ENCODE measurements at places on chromosomes 16 and 17.

- DNase-seq, result no peak
Measured at GRCh38 chr16:66541388-66542355, 8.2 kb downstream of the TK2 start.

DNA sequence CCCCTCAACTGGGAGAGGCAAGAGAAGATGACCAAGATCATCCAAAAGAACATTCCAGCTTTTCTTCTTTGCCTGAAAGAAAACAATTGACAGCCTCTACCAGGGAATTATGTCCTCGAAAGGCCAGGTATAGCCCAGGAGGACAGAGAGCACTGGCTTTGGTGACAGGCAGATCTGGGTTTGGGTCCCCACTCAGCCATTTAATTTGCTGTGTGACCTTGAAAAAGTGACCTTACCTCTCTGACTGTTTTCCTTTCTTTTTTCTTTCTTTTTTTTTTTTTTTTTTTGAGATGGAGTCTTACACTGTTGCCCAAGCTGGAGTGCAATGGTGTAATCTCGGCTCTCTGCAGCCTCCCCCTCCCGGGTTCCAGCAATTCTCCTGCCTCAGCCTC lies 27.7 kb upstream of the KIFC3 start:
- DNase-seq, result no peak

GRCh38 chr16:57611181-57611580 lies 17.2 kb upstream of the ADGRG1 start:
- DNase-seq, result no peak

- no peak for DNase-seq
Measured at GRCh38 chr16:56353054-56353921, 72.1 kb downstream of the AMFR start.

DNA sequence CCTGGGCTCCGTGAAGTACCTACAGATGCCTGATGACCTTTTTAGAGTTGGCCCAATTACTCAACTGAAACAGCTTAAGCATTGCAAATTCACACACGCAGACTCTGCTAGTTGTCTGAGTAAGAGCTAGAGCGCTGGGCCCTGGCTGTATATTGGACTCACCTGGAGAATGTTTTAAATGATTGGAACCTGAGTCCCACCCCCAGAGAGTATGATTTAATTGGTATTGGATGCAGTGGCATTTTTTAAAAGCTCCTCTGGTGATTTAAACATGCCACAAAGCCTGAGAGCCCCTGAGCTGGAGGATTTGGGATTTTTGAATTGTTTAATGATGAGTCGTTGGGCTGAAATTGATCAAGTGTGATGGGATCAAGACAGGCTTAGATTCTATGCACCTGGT lies 143.9 kb upstream of the SDK2 start:
- no peak for DNase-seq

GRCh38 chr16:1626327-1626726 lies 14.2 kb downstream of the CRAMP1 start:
- no peak for DNase-seq

DNA sequence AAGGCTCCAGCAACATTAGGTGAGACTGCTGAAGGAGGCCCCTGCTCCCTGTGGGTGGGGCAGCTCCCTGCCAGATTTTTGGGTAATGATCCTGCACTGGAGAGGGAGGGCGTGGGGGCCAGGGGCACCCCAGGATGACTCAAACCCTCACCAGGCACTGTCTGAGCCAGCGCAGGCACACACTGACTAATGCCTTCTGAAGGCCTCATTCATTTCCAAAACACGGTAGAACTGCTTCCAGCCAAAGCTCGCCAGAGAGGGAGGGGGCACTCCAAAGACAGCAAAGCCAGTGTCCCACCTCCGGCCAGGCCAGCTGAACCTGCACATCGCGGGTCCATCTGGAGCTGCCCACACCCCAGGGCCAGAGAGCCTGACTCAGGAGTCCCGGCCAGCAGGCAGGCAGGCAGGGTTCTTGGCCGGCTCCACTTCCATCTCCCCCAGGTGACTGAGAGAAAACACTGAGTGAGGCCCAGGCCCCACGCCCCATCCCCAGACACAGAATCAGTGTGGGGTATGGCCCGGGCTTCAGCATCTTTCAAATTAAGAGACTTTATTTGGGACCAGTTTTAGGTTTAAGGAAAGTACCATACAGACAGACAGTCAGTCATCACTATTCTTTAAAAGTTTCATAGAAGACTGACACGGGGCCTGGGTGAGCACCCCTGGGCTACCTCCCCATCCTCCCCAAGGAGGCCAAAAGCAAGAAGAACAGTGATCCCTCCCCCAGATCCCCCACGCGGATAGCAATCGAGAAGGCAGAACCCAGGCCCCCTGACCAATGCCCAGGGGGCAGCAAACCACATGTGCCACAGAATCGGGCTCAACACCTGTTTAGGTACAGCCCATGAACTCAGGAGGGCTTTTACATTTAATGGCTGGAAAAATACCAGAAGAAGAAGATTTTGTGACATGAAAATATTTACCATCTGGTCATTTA lies 2.3 kb downstream of the PIEZO1 start:
- DNase-seq, result no peak

- DNase-seq, result no peak
Measured at GRCh38 chr16:30910427-30911029, 12.8 kb upstream of the FBXL19 start.

DNA sequence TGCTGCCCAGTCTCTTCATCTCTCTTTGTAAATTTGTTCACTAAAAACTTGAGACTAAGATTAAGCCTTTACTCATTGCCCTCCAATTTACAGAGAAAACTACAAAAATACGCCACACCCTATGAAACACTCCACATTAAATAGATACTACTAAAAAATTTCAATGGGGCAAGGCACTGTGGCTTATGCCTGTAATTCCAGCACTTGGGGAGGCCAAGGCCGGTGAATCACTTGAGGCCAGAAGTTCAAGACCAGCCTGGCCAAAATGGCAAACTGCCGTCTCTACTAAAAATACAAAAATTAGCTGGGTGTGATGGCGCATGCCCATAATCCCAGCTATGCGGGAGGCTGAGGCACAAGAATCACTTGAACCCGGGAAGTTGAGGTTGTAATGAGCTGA lies 3.8 kb downstream of the UBE2O start:
- no peak for DNase-seq

DNA sequence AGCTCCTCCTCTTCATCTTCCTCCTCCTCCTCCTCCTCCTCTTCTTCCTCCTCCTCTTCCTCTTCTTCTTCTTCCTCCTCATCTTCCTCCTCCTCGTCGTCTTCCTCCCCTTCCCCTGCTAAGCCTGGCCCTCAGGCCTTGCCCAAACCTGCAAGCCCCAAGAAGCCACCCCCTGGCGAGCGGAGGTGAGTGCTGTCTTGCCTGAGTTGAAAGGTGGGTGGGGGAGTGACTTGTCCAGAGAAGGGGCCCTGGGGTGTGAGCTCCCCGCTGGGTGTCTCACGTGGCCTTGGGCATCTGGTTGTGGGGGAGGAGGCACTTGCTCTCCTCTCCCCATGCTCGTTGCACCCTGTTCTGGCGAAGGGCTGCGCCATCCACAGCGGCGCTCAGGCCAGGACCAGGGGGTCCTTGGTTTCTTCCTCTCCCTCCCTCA lies 8.0 kb downstream of the ELOB start:
- no peak for DNase-seq
